ENCODE measurements at places on chromosomes 5 and 9.

DNA sequence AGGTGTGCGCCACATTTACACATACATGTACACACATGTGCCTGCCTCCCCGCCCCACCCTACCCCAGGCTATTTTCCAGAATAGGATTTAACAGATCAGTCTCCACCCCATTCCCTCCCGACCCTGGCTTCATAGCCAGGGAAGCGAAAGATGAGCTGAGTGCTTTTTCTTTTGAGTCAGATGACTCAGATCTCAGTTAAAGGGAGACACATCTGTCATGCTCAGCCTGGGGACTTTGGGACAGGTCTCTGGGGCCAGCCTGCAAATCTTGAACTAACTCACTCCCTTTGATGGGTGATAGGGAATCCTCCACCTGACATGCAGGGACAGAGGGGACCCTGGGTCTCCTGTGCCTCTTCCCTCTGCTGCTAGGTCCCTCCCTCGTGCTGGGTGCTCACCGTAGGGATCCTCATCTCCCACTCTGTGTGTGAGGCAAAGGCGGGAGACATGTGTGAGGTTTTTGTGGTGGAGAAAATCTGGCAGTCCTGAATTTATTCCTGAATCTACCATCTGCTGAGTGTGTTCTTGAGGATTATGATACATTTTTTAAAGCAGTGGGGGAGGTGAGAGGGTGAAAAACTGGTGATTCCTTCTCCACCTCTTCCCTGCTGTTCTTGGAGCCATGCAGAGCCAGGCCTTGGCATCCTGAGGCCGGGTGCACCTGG, 37.7 kb downstream of the NEUROG1 start:
- DNase-seq: no peak

GRCh38 chr9:134566936-134567335, 74.7 kb upstream of the COL5A1 start:
- DNase-seq: no peak

GRCh38 chr5:8848997-8849594, 696.8 kb downstream of the SEMA5A start:
- no peak for DNase-seq

GRCh38 chr9:37798677-37799076, 1.9 kb upstream of the DCAF10 start:
- no peak for DNase-seq

DNA sequence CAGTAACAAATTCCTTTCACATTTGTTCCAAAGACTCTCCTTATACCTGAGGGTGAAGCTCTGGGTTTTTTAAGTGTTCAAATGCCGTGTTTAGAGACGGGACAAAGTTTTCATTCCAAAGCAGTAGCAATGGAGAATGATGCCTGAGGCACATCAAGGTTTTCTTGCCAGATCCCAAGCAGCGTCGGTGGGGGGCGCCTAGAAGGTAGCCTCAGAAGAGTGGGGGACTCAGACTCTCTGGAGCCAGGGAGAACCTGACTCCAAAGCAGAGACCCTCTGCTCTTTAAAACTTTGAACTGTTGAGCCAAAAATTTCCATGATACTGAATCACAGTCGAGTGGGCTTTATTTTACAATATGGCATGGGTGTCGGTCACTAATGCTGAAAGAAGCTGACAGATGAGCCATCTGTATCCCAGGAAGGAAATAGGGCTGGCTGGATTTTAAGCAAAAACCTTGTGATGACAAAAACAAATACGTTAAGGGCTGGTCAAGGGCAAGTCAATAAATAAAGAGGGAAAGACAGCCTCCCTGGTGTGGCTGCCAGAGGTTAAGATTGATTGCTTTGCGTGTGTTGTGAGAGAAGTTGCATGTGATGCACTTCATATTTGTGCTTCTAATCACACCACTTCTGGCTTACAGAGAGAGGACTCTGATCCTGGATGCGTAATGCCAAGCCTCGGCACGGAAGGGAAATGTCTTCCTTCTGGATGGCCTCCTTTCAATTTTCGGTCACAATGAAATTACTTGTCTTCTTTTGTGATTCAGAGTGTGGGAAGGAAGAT, 161.1 kb upstream of the EFNA5 start:
- DNase-seq: no peak

DNA sequence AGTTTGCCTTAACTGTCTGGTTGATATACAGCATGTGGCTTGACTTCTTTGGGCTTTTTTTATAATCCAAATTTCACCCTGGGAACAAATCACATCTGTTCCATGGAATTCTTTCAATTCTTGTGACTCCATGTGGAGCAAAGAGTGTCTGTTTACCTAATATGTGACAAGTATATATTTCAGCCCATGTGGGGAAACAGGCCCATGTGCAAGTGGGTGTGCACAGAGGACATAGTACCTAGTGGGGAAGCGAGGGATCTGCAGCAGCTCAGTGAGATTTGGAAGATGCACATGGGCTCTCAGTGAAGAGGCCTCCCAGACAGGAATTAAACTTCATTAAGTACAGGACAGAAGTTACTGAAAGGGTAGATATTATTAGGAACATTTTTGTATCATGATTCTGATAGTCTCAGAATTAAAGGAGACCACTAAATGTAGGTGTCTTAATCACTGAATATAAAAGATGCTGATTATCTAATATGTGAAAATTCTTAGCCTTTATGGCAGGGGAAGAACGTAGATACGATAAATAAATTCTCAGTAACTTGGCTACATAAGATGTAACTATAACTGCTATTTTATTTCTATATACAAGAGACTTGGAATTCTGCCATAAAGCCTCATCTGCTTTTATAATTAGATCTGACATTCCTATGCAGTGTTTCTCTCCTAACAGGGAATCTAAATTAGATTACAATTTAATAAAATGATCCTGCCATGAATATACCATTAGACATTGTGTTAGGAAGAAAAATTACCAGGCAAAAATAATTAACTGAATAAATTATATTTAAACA, 181.2 kb downstream of the SLC12A2 start:
- DNase-seq: no peak

GRCh38 chr5:58184910-58185309, 275.0 kb downstream of the PLK2 start:
- DNase-seq: no peak

DNA sequence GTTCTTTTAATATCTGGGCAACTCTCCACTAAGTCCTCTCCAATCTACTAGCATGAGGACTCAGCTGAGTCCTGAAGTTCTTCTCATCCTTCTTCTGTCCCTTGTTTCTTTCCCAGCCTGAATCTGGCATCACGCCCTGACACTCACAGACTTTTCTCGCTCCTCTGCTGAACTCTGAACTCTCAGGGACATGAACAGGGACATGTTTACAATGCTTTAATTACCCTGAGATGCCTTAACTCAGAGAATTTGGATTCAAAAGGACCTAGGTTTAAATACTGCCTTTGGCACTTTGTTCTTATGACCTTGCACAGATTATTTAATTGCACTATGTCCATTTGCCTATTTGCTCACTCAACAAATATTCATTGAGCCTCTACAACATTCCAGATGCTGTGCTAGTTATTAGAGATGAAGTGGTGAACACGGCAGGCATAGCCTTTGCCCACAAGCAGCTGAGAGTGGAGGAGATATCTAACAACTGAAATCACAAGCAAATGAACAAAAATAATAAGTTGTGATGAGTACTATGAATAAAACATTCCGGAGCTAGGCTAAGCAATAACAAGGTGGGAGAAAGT, 106.0 kb downstream of the ADRB2 start:
- DNase-seq: no peak

DNA sequence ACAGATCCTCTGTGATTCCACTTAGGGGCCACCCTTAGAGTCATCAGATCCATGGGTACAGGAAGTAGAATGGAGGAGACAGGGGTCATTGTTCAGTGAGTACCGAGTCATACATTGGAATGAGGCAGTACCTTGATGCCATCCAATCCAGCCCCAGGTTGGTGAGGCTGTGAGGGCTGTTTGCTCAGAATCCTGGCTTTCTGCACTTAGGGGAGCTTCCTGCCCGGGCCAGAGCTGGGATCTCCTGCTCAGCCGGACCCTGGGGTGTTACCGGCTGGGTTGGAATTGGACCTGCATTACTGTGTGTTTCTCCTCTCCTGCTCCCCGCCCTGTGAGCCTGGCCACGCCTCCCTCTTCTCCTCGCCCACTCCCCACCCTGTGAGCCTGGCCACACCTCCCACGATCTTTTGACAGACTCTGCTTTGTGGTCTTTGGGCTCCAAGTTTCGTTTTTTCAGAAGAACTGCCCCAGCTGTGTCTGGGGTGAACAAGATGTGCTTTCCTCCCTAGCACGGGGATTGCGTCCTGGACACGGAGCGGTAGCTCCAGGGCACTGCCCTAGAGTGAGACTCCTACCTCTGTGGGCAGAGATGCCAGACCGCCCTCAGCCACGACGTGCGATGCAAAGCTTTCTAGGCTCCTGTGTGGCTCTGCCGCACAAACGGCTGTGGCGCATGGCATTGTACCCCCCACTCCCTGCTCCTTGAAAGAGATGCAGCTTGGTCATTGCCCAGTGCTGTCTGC, 15.4 kb downstream of the TRAF2 start:
- no peak for DNase-seq

DNA sequence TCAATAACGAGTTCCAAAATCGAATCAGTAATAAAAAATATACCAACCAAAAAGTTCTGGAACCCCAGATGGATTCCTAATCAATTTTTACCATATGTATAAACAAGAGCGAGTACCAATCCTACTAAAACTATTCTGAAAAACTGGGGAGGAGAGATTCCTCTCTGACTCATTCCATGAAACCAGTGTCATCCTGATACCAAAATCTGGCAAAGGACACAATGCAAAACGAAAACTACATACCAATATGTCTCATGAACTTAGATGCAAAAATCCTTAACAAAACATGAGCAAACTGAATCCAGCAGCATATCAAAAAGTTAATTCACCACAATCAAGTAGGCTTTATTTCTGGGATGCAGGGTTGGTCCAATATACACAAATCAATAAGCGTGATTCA, 30.5 kb upstream of the MACIR start:
- no peak for DNase-seq

- DNase-seq: no peak
Observed at GRCh38 chr5:75640395-75640794, 29.1 kb downstream of the ANKDD1B start.

- DNase-seq: no peak
Observed at GRCh38 chr5:68529581-68529980, 314.0 kb downstream of the PIK3R1 start.

- no peak for DNase-seq
Observed at GRCh38 chr5:175246242-175246888, 197.6 kb downstream of the DRD1 start.

DNA sequence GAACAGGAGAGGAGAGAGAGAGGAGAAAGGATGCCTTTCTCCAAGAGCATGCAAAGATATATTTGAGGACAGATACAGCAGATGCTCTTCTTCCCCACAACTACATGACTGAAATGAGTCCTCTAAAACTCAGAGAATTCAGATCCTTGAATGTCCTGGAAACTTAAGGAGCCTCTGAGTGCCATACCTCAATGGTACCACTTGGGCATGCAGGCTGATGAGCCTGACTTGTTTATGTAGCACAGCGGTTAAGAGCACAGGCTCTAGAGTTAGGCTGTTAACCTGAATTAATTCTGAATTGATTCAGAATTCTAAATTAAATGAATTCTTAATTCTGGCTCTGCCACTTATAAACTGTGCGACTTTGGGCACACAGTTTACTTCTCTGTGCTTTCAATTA, 5.7 kb downstream of the PLPPR1 start:
- no peak for DNase-seq
